Activated T-cell treated with anti-CD3 and anti-CD28 coated beads, Interleukin-2, amount 50 U/mL, for 72 hours (primary cell): ENCODE measurements at places on chromosomes 5 and 9. TPM values are rescaled to one million over a fixed set of nuclear protein-coding genes. Genes with fewer than 3 reads are reported as not detected.

The PLAC8L1 gene
- 1.4 TPM for total RNA-seq

The MOB3B gene
- total RNA-seq, result 1.6 TPM

DNA sequence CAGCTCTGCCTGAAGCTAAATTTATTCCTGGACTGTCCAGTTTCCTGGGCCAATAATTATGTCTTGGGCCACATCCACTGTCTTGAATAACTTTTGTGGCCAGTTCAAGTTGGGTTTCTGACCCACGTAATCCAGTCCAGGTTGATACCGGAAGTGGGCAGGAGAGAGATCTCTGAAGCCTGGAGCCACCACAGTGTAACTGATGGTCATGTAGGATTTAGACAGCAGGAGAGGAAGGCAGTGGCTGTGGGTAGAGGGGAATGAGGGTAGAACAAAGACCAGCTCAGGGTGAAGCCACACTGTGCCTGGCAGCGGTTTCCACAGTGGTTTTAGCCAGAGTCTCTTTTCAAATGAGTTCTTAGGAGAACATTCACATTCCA lies 30.2 kb downstream of the SH3PXD2B start:
- no peak overlapping the region for H3K27ac ChIP-seq
- DNase-seq, result no peak
- peaks cover 27% of the 10 kb centered on the region for H3K27me3 ChIP-seq
- H3K4me1 ChIP-seq, result no peaks in the 10 kb centered on the region
- H3K36me3 ChIP-seq, result no peaks in the 10 kb centered on the region

DNA sequence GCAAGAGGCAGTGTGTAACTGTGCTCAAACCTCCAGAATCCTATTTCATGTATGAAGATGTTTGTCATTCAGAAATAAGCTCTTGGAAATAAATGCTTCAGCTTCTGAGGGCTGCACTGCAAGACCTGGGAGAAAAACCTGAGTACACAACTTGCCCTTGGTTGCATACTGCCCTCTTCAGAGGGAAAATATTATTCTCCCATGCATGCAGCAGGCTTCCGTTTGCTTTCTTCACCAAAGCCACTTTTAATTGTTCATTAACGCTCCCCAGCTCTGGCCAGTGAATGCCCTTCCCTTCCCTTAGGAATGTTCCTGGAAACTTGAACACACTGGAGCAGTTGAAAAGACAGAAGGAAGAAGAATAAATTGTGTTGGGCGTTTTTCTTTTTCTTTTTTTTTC lies 2.5 kb upstream of the WHRN start:
- peaks cover 38% of the 10 kb centered on the region for H3K27me3 ChIP-seq
- peaks cover 12% of the 10 kb centered on the region for H3K4me1 ChIP-seq
- no peaks in the 10 kb centered on the region for H3K36me3 ChIP-seq
- H3K4me3 ChIP-seq, result no peak overlapping the region
- no peak overlapping the region for H3K27ac ChIP-seq

GRCh38 chr5:112411903-112412302 lies 7.2 kb downstream of the EPB41L4A start:
- no peak overlapping the region for H3K27ac ChIP-seq
- DNase-seq, result no peak
- H3K4me3 ChIP-seq, result no peak overlapping the region
- H3K27me3 ChIP-seq, result peaks cover 53% of the 10 kb centered on the region

GRCh38 chr9:105204416-105204815 lies 40.0 kb upstream of the SLC44A1 start:
- no peak overlapping the region for H3K27ac ChIP-seq
- H3K4me1 ChIP-seq, result no peaks in the 10 kb centered on the region
- H3K4me3 ChIP-seq, result no peak overlapping the region
- no peak for DNase-seq

- DNase-seq, result no peak
- no peaks in the 10 kb centered on the region for H3K4me1 ChIP-seq
- H3K4me3 ChIP-seq, result no peak overlapping the region
- no peaks in the 10 kb centered on the region for H3K36me3 ChIP-seq
- H3K27me3 ChIP-seq, result peaks cover 70% of the 10 kb centered on the region
- H3K27ac ChIP-seq, result no peak overlapping the region
Measured at GRCh38 chr5:15023846-15024245, 152.3 kb upstream of the ANKH start.
